Activated naive CD8-positive, alpha-beta T cell treated with anti-CD3 and anti-CD28 coated beads, Interleukin-2, amount 50 U/mL, for 16 hours (primary cell): ENCODE measurements at places on chromosomes 1 and 21.

- DNase-seq, result no peak
Observed at GRCh38 chr1:203103216-203103615, 17.4 kb upstream of the MYOG start.

DNA sequence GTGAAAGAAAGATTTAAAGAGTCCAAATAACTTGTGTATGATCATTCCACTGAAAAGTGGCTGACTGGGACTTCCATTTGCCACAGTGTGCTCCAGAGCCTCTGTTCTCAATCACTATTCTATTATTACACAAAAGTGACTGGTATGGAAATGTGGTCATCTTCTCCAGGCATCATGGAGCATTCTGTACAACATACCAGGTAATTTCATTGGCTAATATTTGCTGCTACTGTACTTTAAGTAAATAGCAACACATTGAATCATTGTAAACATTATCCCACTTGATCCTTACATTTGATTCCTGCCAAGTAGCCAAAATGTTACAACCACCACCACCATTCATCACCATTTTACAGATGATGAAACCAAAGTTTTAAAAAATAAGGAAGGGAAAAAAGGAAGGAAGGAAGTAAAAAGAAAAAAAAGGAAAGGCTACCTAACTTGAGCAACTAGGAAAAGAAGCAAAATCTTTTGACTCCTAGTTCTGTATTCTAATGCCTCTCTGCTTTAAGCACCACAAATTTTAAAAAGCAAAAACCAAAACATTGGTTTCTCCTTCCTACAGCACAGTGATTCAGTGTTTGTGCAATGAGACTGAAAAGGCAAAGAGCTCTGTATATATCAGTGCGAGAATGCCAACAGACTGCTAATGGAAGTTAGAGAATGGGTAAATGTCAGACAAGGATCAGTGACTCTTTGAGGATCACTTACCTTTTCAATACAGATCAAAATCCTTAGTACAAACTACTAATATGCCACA, 361.4 kb upstream of the PTBP2 start:
- DNase-seq, result no peak

GRCh38 chr1:1144843-1145546, 28.7 kb upstream of the TTLL10 start:
- no peak for DNase-seq

DNA sequence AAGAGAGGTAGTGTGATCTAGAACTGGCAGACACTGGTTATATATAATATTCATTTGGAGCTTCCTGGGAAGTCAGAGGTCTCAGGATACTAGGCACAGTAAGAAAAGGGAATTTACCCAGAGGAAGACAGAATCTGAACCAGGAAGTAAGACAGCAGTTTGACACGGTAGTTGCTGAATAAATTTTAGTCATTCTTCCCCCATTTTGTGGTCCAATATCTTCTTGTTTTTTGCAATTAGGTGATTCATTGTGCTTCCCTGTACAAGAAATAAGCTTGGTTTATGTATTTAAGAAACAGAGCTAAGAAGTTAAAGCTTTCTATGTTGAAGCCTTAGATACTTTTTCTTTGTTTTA, 1.3 kb downstream of the TMEM167B start:
- DNase-seq, result no peak

- DNase-seq, result no peak
Observed at GRCh38 chr21:34794686-34795085, 125.9 kb downstream of the CLIC6 start.

- no peak for DNase-seq
Observed at GRCh38 chr1:166972193-166972592, 3.1 kb downstream of the ILDR2 start.

- no peak for DNase-seq
Observed at GRCh38 chr1:31748365-31748764, 15.8 kb downstream of the ADGRB2 start.
